ENCODE measurements at places on chromosomes 13 and 19.
A peak's percentile ranks its signal among the peaks of the same experiment; 100 is the strongest.

DNA sequence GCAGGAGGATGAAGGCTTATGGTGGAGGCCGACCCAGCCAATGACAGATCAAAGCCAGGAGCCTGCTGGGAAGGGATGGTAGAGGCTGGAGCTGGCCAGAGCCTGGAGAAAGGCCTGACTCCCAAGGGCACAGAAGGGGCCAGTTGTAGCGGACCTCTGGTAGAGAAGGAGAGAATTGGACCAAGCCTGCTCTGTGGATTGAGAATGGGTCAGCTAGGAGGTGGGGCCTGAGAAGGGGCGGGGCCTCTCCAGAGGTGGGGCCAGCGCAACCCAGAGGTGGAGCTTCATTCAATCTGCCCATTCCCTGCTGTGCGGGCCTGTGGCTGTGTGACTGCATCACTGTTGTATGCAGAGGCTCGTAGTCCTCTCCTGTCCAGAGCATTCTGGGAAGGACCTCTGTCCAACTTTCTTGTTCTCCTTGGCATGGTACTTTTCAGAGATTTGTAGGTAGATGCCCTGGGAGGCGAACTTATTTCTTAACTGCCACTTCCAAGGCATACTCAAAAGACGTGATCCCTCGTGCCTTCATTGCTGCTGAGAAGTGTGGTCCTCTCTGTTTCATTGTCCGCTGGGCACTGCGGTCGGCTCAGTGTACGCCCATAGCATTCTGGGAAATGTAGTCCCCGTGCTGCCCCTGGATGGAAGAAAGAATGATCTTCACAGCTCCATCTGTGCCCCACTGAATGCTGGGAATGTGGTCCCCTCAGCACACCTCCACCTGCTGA is 6.7 kb downstream of the GRIN2D start:
- DNase-seq: peak; percentile 37

GRCh38 chr19:40806423-40807146 is 7.6 kb downstream of the EGLN2 start:
- peak; percentile 83 for DNase-seq

DNA sequence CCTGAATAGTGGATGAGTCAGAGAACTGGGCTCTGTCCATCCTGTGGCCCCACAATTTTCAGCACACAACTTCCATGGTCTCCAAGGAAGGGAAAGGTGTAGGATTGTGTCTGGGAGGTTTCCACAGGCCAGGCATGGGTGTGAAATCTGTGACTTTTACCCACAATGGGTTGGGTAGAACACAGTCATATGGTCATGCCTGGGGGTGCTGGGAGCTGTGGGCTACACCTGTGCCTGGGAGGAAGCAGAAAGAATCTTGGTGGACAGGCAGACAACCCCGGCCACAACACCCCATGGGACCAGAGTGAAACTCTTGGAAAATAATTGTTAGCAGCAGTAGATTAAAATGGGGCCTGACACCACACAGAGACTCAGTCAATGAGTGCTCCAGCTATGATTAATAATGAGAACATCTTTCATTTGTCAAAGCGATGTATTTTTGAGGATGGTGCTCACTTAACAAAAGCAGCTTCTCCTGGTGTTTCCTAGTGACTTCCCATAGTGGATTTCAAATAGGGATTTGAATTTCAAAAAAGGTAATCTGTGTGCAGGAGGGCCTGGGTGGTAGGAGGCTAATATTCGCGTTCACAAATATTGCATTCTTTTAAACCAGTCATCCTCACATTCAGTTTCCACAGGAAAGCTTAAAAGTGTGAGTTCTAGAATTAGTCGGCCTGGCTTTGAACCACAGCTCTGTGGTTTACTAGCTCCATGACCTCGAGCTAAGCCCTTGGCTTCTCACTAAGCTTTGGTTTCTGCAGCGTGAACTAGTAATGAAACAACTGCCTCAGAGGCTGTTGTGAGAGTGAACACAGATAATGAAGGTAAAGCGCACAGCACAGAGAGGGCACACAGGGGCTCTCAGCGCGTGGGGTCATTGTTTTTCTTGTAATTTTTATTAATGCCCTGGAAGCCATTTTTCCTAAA is 89.3 kb upstream of the UQCRFS1 start:
- DNase-seq: no peak

DNA sequence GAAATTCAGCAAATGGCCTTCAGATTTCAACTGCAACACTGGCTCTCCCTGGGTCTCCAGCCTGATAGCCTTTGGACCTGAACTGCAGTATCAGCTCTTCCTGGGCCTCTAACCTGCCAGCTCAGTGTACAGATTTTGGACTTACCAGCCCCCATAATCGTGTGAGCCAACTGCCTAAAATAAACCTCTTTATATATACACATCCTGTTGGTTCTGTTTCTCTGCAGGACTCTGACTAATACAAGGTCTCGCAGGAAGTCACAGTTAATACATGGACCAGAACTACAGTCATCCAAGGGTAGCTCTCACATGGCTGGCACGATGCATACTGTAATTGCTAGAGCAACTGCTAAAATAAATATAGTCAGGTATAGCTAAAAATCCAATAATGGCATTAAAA is 85.1 kb downstream of the KATNAL1 start:
- DNase-seq: no peak

- DNase-seq: no peak
Observed at GRCh38 chr13:30744681-30745077, 9.3 kb downstream of the ALOX5AP start.

DNA sequence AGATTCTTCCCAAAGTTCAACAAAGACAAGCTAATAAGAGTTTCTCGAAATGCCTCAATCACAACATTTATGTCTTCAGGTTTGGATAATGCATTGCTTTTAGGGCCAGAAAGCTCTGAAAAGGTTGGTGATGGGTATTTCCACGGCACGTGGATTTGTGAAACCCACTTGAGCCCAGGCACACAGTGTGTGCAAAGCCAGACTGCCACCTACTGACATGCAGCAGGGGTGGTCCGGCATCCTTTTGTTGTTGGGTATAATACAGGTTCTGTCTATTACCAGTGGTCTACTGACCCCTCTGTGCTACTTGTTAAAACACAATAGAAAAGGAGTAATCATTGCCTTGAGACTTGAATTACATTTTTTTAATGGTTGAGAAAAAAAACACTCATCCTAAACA is 225.6 kb downstream of the RAP2A start:
- DNase-seq: no peak

DNA sequence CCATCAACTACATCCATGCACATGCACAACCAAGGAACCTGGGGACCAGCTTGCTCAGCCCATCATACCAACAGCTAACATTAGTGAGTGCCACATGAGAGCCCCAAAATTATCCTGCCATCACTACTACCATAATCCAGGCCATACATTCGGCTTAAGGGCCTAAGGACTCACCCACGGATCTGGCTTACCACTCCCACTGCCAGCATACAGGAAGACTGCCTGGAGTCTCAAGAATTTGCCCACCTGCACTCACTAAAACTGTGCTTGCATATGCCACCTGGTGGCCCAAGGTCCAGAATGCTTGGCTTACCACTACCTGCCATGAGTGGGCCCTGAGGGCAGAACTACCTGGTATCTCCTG is 1562.9 kb upstream of the PRR20A start:
- no peak for DNase-seq

GRCh38 chr19:49809160-49809940 is 3.7 kb downstream of the FUZ start:
- DNase-seq: no peak

GRCh38 chr19:50977626-50978025 is 6.1 kb downstream of the KLK7 start:
- DNase-seq: no peak

DNA sequence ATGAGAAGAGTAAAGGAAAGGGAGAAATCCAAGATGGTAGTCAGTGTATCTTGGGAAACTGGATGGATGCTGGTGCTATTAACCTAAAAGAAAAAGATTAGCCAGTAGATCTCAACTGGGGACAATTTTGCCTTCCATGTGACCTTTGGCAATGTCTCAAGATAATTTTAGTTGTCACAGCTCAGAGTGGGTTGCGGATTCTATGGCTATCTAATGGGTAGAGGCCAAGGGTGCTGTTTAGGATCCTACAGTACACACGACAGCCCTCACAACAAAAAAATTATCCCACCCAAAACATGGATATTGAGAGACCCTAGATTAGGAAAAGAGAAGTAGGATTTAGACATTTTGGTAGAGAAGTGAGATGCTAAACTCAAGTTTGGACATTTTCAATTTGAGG is 258.9 kb downstream of the GPC5 start:
- no peak for DNase-seq

GRCh38 chr13:80363890-80364503 is 23.1 kb upstream of the SPRY2 start:
- no peak for DNase-seq

DNA sequence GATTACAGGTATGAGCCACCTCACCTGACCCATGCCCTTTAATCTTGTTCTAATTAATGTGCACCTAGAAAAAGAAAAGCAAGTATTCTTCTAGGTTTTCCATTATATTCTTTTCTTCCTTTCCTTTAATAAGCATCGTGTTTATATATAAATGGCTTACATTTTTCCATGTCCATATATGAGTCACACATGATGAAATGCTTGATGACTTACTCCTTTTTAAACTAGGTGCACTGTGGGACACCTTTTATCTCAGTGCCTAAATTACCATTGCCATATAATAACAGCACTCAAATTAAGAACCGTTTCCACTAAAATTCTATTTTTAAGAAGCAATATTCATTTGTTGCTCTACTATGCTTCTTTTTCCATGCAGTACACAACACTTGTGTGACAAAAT is 363.3 kb downstream of the LIG4 start:
- no peak for DNase-seq

DNA sequence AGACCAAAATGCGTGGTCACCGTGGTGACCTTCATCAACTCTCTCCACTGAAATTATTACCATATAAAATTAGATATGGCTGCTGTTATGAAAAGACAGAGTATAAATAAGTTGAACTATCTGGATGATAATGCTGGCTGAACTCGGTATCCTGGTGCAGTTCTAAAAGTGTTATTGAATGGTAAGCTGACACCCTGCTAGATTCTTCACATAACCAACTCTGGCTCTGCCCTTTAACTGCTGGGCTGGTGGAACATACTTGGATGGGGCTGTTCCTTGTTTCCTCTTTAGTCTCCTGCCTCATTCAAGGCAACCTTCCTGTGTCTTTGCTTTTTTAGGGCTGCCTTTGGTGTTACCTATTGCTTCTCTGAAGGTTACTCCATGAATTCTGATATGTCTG is 106.9 kb downstream of the FGF9 start:
- DNase-seq: no peak

DNA sequence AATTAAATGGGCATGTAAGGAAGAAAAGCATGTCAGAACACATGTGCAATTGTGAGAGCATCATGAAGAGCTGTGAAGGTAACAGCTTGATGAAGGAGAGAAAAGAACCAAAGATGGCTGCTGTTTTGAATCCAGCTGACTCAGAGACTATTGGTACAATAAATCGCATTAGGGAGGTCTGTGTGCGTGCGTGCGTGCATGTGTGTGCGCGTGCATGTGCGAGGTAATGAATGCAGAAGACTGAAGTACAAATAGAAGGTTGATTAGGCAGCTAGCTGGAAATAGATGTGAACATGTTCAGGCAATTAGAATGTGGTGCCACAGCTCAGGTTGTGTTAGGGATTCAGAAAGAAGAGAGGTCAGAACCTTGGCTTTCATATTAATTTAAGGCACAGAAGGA is 440.5 kb downstream of the OXGR1 start:
- DNase-seq: no peak

- DNase-seq: peak; percentile 82
Observed at GRCh38 chr19:53906211-53907192, 2.6 kb upstream of the CACNG7 start.

GRCh38 chr19:43743059-43743458 is 11.7 kb downstream of the SMG9 start:
- no peak for DNase-seq

- DNase-seq: no peak
Observed at GRCh38 chr19:51354742-51355148, 11.4 kb downstream of the ETFB start.

DNA sequence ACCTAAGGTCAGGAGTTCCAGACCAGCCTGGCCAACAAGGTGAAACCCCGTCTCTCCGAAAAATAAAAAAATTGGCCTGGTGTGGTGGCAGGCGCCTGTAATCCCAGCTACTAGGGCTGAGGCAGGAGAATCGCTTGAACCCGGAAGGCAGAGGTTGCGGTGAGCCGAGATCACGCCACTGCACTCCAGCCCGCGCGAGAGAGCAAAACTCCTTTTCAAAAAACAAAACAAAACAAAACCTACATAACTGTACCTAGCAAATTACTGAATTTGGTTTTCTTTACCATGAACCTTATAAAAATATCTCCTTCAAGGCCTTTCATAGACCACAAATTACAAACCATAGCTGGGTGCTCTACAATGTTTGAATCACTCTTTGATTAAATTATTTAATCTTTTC is 760 bp downstream of the ZNF91 start:
- DNase-seq: peak; percentile 57

DNA sequence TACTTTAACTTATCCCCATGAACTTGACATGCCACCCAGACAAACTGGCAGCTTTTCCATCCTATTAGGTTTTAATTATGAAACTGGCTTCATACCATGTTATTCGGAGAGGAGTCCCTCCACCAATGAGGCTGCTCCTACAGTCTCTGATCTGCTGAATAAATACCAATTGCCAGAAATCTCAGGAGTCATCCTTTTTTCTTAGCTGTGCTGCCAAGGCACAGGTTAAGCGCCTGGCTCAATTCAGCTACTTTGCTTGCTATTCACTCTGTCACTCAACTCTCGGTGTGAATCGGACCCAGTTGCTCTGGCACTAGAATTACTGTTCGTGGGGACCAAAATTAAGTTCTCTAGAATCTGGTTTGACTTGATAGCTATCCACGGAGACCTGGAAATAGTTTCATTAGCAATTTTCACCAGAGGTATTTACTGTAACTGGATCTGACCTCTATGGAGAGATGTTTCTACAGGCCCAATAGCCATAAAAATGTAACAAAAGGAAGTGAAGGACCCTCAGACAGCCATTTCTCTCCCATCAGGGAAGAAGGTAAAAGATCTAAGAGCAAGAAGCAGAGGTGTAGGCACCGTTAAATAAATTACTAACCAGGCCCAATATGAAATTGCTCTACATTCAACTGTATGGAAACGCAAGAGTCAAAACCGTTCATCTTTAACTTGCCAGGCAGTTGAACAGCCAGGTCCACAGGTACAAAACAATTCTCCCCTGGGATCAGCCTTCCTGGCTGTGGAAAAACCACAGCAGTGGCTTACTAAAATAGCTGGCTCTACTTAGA is 5.4 kb downstream of the ZC3H4 start:
- DNase-seq: no peak

- no peak for DNase-seq
Observed at GRCh38 chr19:54392105-54392504, 23.2 kb upstream of the TTYH1 start.

- DNase-seq: no peak
Observed at GRCh38 chr13:109668433-109669233, 117.8 kb downstream of the IRS2 start.
